Thoracic aorta endothelial cell (primary cell): ENCODE measurements at places on chromosomes 6 and 20. TPM values are rescaled to one million over a fixed set of nuclear protein-coding genes. Genes with fewer than 3 reads are reported as not detected.

The MAFB gene
- 1.7 and 3.1 TPM in 2 replicates for total RNA-seq

The PTPRK gene
- 108 and 121 TPM in 2 replicates for total RNA-seq

The PHACTR1 gene
- total RNA-seq: 18.9 and 27.7 TPM in 2 replicates

The ANGPT4 gene
- total RNA-seq: not detected in 2 replicates

The FOXQ1 gene
- total RNA-seq: under 0.01 TPM in 1 of 2 replicates, not detected in the other

The ID4 gene
- total RNA-seq: 0.07 and 0.13 TPM in 2 replicates

The EPHA7 gene
- 0.40 and 0.50 TPM in 2 replicates for total RNA-seq

The EPB41L1 gene
- 8.1 and 9.0 TPM in 2 replicates for total RNA-seq

The SIRPB2 gene
- total RNA-seq: 0.79 and 1.3 TPM in 2 replicates

The DZANK1 gene
- total RNA-seq: 0.93 and 1.2 TPM in 2 replicates

The KCNQ2 gene
- total RNA-seq: not detected in 2 replicates

The ARMC2 gene
- total RNA-seq: 2.3 and 2.4 TPM in 2 replicates

The OSTM1 gene
- 24.8 and 30.9 TPM in 2 replicates for total RNA-seq

The LY6G6C gene
- not detected in 2 replicates for total RNA-seq

The PCK1 gene
- not detected in 2 replicates for total RNA-seq

The FOXF2 gene
- not detected in 2 replicates for total RNA-seq

The TRIM10 gene
- total RNA-seq: not detected in 2 replicates

The UST gene
- total RNA-seq: 0.80 and 1.1 TPM in 2 replicates

The RIMS4 gene
- not detected in 2 replicates for total RNA-seq

The LRP11 gene
- total RNA-seq: 20.6 and 24.7 TPM in 2 replicates

The SLC17A4 gene
- total RNA-seq: not detected in 2 replicates

The LY6G5C gene
- total RNA-seq: 1.3 and 1.6 TPM in 2 replicates

The SYNDIG1 gene
- total RNA-seq: not detected in 2 replicates

The NFKBIL1 gene
- 17.1 and 19.1 TPM in 2 replicates for total RNA-seq

The RNF182 gene
- total RNA-seq: 0.14 and 0.40 TPM in 2 replicates

The RAB44 gene
- under 0.01 TPM in 1 of 2 replicates, not detected in the other for total RNA-seq

The SH3BGRL2 gene
- total RNA-seq: 36.4 and 62.7 TPM in 2 replicates

The SYCP2 gene
- total RNA-seq: 0.50 and 0.80 TPM in 2 replicates

The GRIK2 gene
- total RNA-seq: not detected in 2 replicates

The KIZ gene
- total RNA-seq: 7.5 and 7.6 TPM in 2 replicates

The B4GALT5 gene
- 63.8 and 77.7 TPM in 2 replicates for total RNA-seq

The IGF2R gene
- total RNA-seq: 65.0 and 69.5 TPM in 2 replicates

The C20orf204 gene
- 2.1 and 3.3 TPM in 2 replicates for total RNA-seq

The EPB41L2 gene
- total RNA-seq: 116 and 161 TPM in 2 replicates

The SPDEF gene
- total RNA-seq: under 0.01 and 0.07 TPM in 2 replicates

The MROH8 gene
- total RNA-seq: 1.5 and 1.9 TPM in 2 replicates

The ZNF165 gene
- total RNA-seq: 0.27 and 0.29 TPM in 2 replicates

The HAO1 gene
- not detected in 2 replicates for total RNA-seq

The SIRPD gene
- total RNA-seq: not detected in 2 replicates

The SLC22A2 gene
- not detected in 2 replicates for total RNA-seq

The SLC12A5 gene
- under 0.01 and 0.22 TPM in 2 replicates for total RNA-seq

The STMND1 gene
- not detected in 2 replicates for total RNA-seq

The TCP11 gene
- total RNA-seq: 0.07 TPM in 1 of 2 replicates, not detected in the other

The UNC5CL gene
- total RNA-seq: 0.14 TPM in 1 of 2 replicates, not detected in the other

The VGLL2 gene
- total RNA-seq: not detected in 2 replicates

The SLA2 gene
- not detected in 2 replicates for total RNA-seq

The CTSZ gene
- total RNA-seq: 136 and 143 TPM in 2 replicates

The NRSN1 gene
- total RNA-seq: not detected in 2 replicates

The BMP7 gene
- total RNA-seq: not detected in 2 replicates

The CFAP206 gene
- 0.50 and 0.53 TPM in 2 replicates for total RNA-seq

The BHLHE23 gene
- not detected in 2 replicates for total RNA-seq

The RNF144B gene
- 135 and 161 TPM in 2 replicates for total RNA-seq
